ENCODE measurements at places on chromosomes 4 and X.
A peak's percentile ranks its signal among the peaks of the same experiment; 100 is the strongest.

GRCh38 chr4:140242357-140243277, 88.6 kb upstream of the MAML3 start:
- no peak for DNase-seq

DNA sequence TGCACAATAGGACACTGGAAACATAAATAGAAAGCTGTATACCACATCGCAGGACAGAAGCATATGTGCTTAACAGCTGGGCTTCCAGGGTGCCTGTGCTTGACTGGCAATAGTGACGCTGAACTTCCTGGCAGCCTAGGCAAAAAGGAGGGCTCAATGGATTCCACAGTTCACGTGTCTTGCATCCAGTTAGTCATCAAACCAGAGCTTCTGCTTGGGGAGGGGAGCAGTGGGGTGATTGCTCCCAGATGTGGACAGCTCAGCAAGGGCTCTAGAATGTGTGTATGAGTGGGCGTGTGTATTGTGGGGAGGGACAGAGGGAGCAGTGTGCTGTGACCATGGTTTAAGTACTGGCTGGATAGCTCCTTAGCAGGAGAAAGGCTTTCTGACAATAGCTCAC, 2.3 kb downstream of the PRRG3 start:
- peak; percentile 74 for DNase-seq

DNA sequence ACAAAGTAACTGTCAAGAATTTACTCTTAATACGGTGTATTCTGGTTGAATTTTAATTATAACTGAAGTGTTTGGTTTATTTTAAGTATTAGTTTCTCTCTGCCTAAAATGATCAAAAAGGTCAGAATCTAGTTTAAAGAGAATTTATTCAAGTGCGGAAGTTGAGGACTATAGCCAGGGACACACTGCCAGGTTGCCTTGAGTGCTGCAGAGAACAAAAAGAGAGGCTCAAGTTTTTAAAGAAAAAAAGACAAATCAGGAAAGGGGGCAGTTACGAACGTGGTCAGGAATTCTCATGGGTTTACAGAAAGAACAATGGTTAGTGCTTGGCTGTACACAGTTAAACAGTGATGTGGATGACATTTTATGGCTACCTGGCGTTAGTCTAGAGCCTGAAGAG, 81.3 kb downstream of the SNX25 start:
- DNase-seq, result no peak

- no peak for DNase-seq
Observed at GRCh38 chrX:23770142-23770541, 12.8 kb upstream of the SAT1 start.

GRCh38 chr4:55051532-55051931, 73.9 kb downstream of the KDR start:
- no peak for DNase-seq

GRCh38 chr4:141019768-141020167, 113.5 kb downstream of the RNF150 start:
- no peak for DNase-seq

DNA sequence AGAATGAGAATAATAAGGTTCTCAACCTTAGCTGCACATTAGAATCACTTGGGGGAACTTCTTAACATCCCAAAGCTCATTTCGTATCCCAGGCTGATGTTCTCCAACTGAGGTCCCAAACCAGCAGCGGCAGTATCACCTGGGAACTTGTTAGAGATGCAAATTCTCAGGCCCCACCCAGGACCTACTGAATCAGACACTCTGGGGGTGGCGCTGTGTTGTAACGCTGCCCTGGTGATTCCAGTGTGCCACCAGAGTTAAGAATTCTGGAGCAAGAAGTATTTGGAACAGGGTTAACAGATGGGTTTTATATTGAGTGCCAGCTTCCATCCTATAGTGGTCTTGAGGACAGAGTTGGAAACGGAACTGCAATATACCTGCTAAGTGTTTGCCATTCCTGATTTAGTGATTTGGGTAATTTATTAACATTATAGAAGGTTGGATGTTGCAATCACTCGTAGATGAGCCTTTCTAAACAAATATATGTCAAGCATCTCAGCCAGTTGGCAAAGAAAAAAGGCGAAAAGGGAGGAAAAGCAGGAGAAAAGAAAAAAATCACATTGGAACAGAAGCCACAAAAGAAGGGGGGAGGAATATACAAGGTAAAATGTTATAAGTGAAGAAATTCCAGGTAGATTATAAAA, 141.0 kb downstream of the ARX start:
- DNase-seq, result no peak

GRCh38 chrX:2450681-2451080, 50.1 kb downstream of the DHRSX start:
- DNase-seq, result no peak

DNA sequence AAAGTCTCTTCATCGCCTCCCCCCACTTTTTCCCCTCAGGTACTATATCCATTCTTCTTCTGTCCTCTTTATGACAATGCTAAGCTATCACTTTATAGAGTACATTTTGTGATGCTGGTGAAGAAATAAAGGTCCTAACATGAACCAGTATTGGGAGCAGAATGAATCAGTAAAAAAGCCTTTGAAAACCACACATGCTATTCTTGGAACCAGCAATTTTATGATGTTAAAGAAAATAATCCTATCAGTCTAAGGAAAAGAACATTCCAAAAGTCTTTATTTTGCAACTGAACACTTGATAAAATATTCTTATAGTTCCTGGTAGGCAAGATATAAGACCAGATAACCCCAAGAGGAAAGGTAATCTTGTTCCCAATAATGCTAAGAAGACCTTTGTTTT, 107.8 kb upstream of the MCF2 start:
- DNase-seq, result no peak

- DNase-seq, result no peak
Observed at GRCh38 chr4:167838686-167839085, 253.7 kb upstream of the ANXA10 start.

DNA sequence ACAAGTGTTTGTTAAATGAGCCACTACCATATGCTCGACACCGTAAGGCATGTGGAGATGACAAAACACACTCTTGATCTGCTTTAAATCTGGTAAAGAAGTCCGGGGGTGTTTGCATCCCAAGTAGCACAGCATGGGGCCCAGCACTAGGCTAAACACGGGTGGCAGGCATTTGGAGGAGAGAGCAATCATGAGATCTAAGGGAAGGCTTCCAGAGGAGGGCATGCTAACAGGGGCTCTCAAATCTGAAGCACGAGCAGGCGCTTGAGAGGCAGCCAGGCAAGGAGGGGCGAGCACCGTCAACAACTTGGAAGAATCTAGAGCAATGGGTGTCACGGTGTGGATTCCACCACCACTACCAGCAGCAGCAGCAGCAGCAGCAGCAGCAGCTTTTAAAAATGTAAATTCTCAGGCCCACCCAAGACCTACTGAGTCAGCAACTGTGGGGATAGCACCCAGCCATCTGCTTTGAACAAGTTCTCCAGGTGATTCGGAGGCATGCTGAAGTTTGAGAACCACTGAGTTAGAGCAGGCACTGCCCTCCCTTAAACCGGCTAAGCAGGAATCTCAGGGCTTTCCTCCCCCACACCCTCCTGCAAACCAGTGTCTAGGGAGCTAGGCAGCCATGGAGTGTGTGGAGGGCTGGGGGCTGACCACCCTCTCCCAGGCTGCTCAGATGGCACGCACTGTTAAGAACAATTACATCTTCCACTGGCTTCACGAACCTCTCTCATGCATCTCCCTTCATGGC, 70.2 kb upstream of the MAP3K15 start:
- DNase-seq, result no peak

GRCh38 chrX:68084765-68085164, 348.5 kb downstream of the OPHN1 start:
- peak; percentile 51 for DNase-seq

- no peak for DNase-seq
Observed at GRCh38 chrX:348461-349117, 30.0 kb upstream of the GTPBP6 start.

DNA sequence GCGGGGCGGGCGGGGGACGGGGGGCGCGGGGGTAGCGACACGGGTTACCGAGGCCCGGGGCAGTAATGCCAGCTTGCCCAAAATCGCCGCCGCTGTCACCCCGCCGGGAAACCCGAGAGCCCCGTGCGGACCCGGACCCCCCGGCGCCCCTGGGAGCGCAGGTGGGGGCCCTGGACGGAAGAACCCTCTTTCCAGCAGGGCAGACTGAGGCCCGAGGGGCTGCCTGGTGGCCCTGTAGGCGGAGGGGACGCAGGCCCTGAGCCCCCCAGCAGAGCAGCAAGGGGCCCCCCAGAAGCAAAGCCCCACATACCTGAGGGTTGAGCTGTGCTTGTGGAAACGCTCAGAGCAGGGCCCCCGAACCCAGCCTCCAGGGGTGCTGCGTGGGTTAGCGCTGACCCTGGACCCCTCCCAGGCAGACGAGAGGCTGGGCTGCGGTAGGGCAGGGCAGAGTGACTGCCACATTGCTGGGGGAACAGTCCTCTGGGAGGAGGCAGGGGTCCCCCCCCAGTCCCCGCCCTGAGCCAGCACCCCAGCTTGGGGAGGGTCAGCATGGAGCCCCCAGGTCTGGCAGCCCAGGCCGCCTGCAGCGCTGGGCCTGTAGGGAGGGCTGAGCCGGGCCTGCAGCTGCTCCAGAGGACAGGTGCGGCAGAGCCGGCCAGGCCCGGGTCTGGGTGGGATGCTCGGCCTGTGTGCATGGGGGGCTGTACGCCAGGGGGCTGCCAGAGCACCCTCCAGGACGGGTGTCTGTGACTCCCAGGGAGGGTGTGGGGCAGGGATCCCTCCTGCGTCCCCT, 646 bp downstream of the DOK7 start:
- DNase-seq, result no peak

GRCh38 chr4:133910165-133910564, 291.4 kb downstream of the PABPC4L start:
- no peak for DNase-seq

- no peak for DNase-seq
Observed at GRCh38 chr4:88907478-88907877, 149.5 kb downstream of the FAM13A start.

All from forelimb muscle (tissue), 1 donor.